ENCODE measurements at places on chromosomes 2 and 18.

DNA sequence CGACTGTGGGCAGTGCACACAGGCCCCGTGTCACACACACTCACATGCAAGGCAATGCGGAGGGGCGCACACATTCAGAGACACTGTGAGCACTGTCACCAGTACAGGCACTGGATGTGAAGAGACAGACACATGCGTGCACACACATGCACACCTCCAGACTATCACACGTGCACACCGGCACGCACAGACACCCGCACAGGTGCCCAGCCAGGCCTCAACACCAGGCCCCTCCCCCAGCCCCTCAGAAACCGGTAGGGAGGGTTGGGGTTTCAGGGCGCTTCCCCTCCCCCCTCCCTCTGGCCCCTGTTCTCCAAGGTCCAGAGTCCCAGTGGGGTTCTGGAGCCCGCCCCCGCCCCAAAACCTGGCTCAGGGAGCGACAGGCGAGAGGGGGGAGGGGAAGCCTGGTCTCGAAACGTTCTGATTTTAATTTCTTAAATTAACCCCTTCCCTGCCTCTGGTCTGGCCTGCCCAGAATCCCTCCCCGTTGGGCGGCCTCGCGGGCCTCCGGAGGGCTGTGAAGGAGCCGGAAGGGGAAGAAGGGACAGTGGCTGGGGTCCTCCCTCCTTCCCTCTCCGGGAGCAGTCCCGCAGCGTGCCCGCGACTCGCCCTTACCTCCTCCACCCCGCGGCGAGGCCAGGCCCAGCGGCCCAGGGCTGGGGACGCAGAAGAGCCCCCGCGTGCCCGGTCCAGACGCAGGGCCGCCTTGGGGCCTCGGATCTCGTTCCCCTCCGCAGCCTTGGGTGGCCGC, 558 bp downstream of the FBXO41 start:
- DNase-seq: peak; percentile 30

GRCh38 chr2:65146078-65146477, 16.2 kb upstream of the RAB1A start:
- no peak for DNase-seq

GRCh38 chr2:47907039-47907781, 912 bp upstream of the FBXO11 start:
- DNase-seq: no peak

DNA sequence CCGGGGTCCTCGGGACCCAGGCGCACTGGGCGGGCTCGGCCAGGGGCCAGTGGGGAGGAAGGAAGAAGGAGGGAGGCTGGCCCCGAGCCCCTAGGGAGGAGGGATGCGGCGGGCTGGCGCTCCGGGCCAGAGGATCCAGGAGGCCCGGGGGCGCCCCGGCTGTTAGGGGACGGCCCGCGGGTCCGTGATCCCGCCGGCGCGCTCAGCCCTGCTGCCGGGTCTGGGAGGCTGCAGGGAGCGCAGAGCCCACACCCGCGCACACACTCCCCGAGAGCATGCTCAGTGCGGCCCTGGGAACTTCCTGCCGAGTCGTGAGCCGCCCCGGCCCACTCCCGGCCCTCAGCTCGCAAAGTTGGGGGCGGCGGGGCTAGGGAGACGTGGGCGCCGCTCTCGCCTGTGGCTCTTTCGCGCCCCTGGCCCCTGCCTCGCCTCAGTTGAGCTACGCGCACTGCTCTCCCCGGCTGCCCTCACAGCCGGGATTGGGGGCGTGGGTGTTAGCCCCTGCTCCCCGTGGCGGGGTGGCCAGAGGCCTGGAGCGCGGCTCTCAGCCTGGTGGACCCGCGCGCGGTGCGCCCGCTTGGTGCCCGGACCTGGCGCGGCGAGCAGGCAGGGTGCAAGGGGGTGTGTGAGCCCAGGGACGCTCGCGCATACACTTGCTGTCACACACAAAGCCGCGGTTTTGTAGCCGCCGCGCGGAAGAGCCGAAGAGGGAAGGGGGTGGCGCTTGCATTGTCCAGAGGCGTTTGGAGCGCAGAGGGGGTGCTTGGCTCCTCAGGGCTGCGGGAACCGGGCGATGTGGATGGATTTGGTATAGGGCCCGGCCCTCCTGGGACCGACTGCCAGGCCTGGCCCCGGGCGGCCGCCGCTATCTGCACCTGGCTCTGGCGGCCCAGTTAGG, 132.9 kb upstream of the MGAT5 start:
- DNase-seq: peak; percentile 43

- no peak for DNase-seq
Measured at GRCh38 chr18:40911582-40912254, 1043.3 kb upstream of the PIK3C3 start.

DNA sequence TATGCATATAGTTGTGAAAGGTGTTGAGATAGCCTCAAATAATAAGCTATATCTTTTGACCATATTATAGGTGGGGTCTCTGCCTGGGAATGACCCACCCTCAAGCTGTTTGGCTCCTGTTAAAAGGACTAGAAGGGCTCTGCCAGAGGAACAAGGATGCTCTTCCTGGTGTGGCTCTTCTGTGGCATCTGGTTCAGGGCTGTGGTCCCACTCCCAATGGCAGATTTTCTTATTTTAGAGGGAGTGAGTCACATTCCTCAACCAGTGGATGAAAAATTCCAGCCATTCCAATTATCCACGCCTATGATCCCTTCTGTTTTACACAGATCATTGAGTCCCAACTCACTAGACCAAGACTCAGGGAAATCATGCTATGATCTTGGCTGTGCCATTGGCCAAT, 119.9 kb downstream of the PARD3B start:
- DNase-seq: no peak

DNA sequence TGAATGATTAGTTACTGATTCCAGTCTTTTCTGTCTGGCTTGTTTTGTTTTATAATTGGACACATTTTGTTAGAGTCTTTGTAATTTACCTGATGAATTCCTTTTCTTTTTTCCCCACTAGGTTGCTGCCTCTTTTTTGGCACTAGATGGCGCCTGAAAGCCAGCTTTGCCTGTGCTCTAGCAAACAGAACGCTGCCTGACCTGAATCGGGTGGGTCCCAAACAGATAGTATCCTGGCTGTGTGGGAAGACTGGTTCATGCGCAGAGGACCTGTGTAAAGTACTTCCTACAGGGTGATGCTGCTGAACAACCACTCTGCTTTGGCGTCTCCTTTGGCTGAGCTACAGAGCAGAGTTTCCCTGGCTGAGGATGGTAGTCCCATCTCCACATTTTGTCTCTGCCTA, 288.2 kb downstream of the IKZF2 start:
- DNase-seq: peak; percentile 30

DNA sequence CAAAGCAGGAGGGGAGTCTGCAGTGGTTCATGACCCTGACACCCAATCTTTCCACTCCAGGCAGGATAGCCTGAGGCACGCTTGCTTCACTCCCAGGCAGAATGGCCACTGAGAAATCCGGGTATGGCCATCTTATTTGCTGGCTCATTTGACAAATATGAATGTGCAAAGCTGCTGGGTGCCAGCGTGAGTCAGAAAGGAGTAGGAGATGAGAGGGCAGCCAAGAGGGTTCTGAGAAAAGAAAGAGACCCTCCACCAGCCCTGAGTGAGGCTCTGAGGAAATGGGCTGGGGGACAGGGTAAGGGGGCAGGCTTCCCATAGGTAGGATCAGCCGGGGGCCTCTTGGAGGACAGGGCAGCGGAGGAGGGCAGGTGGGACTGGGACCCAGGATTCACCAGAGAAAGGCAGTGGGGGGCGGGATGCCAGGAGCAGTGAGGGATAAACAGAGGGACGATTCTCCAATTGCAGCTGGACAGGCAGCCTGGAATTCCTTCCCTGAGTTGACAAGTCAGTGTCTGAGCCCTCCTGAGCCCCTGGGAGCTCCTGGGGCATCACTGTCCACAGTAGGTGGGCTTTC, 15.2 kb downstream of the RAMP1 start:
- DNase-seq: no peak

DNA sequence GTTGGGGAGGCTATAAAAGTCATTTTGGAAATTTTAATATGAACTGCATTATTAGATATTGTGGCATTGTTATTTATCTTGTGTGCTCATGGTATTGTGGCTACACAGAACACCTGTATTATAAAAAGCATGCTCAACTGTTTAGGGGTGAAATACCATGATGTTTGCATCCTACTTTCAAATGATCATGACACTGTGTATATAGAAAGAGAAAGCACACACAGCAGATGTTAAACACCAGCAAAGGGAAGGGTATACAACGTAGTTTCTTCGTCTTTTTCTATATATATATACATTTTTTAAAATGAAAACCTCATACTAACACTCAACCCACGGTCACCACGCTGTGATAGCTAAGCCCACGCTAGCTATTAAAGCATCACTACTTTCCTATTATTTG, 27.1 kb downstream of the STARD7 start:
- no peak for DNase-seq

DNA sequence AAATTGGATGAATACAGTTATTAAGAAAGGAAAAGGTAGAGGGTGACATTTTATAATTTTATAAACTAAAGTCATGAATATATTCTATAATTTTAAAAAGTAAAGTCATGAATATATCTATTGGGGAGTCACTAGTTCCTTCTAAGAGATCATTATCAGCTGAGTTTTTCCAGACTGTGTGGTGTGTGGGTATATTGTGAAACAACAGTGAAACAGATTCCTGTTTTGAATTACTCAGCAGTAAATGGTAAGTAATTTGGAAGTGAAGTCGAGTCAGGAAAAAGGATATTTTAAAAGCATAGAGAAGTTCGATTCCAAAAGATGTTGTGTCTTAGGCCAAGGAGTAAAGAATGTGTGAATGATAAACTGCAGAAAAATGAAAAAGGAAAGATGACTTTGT, 1018.2 kb upstream of the NXPH2 start:
- no peak for DNase-seq

DNA sequence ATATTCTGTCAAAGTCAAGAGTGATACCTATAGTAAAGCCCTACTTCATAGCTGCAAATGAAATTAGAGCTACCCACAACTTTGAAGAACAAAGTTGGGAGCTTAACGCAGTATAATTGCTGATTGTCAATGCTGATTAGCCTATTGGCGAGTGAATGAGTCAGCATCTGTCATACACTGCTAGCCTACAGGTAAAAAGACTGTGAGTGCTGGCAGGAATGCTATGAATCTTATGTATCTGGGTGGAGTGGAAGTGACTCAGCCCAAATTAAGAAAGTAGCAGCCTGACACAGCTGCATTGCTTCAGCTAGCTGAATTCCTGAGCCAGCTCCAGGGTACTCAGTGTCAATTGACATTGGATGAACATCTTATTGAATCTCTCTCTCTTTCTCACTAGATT, 179.4 kb upstream of the DCC start:
- DNase-seq: no peak

- no peak for DNase-seq
Measured at GRCh38 chr18:39698436-39698835, 2132.8 kb upstream of the CELF4 start.

DNA sequence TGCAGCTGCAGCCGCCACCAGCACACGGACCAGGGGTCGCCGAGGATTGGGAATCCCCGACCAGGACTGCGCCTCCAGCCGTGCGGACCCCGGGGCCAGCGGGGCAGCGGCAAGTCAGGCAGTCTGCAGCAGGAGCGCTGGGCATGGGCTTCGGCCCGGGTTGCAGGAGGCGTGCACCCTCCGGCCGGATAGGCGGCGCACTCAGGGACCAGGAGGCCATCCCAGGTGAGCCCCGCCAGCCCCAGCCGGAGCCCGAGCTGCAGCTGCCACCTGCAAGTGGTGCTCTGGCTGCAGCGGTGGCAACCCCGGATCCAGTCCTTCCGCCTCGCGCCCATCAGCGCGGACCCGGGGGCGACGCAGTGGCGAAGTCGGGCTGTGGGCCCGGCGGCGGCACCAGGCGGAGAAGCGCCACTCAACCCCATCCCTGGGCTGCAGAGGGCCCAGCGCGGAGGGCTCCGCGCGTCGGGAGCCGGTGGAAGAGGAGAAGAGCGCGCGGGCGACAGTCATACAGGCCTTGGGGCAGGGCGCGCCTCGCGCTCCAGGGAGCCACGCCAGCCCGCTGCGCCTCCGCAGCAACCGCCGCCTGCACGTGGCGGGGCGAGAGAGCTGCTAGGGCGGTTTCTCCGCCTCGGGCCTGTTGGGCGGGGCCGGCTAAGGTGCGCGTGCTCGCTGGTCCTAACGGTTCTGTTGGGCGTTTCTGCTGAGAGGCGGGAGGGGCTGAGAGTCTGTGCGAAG, 73.8 kb downstream of the RPIA start:
- DNase-seq: no peak

DNA sequence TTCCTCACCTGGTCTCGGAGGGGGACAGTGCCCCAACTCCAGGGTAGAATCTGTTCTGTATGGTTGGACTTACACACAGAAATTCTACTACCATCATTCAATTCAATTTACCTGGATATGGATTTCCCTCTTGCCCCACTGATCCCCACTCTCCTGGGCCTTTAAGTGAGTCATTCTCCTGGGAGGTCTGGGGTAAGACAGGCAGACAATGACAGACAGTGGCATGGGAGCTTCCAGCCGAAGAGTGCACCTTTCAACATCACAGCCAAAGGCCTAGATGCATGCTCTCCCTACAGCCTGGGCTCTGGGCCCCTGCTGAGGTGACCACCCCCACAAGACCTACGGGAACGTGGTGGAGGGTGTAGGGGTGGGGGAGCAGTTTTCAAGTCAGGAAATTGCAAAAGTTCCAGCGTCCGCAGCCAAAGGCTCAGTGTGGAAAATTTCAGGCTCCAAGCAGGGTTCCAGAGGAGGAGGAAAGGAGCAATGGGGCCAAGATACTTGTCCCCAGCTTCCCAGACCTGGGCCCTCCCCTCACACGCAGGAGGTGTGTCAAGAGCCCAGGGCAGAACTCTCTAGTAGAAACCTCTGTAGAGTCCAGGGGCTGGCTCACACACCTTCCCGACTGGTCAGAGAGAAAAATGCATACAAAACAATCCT, 296.4 kb downstream of the CYP26B1 start:
- DNase-seq: no peak

GRCh38 chr2:240809276-240809675, 10.7 kb downstream of the KIF1A start:
- no peak for DNase-seq

- DNase-seq: no peak
Measured at GRCh38 chr18:74942319-74942910, 266.5 kb downstream of the PTGR3 start.

DNA sequence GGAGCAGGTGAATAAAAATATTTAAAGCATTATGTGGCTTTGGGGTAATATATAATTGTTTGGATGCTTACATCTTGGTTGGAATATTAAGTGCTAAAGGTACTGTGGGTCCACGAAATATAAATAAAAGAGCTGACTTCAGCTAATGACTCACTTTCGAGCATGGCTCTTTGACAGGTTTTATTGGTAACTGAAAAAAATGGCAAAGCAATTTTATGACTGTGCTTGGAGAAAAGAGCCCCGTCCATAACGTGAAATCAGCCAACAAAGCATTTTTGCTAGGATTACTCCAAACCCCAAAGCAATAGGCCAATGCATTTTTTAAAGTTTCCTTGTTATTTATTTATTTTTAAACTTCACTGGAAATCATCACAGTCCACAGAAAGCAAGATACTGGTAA, 397.2 kb upstream of the CDH19 start:
- DNase-seq: no peak

DNA sequence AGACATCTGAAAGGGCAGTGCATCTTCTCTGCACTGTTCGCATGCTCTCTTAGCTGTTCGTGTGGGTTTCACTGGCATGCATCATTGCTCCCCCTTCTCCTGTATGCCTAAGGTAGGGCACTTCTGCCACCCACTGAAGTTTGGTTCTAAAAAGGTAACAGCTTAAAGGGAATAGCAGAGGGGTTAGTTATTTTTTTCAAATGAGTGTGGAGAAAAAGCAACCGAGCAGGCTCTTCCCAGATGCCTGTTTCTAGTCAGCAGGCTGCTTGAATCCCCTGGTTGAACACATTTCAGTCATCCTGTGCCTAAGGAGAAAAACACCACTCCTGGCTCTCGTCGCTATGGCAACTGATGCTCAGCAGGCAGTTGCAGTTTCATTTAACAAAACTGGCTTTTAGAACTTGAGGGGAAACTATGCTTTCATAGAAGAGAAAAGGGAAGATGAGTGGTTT, 69.8 kb upstream of the GALNT3 start:
- DNase-seq: no peak
